ENCODE measurements at places on chromosomes 12 and 14. TPM values are rescaled to one million over a fixed set of nuclear protein-coding genes. Genes with fewer than 3 reads are reported as not detected.

The ADAMTS20 gene
- 0.74 TPM for polyA plus RNA-seq

The FOXN4 gene
- 2.4 TPM for polyA plus RNA-seq

DNA sequence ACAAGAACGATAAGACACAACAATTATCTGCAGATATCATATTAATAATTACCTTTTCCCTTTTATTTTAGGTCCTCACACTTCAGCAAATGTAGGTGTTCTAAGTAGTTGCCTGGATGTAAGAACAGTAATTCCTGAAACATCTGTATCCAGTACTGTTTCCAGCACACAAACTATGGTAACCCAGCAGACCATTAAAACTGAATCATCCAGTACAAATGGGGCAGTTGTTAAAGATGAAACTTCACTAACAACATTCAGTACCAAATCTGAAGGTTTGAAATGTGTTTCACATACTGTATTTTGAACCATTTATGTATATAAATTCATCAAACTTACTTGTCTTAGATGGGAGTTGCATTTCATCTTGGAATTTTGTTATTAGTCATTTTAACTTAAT is 31.0 kb downstream of the HCFC2 start:
- no peak for DNase-seq

- no peak for DNase-seq
Measured at GRCh38 chr12:47273191-47273626, 193.4 kb upstream of the AMIGO2 start.

The SOX5 gene
- 5.5 TPM for polyA plus RNA-seq

DNA sequence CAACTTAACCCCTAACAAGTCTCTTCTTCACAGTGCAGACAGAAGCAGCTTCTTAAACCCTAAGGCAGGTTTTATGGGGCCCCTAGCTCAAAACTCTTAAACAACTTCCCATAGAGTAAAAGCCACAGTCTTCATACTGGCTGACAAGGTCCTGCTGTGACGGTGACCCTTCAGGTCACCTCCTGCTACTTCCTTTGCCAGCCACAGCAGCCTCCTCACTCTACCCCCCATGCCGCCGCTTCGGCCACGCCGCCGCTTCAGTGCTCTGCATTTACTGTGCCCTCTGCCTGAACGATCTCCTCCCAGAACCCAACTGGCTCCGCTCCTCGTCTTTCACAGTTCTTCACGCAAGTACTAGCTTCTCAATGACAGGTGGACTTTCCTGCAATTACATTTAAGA is 45.5 kb downstream of the ACADS start:
- DNase-seq, result no peak

GRCh38 chr12:18414671-18415070 is 153.4 kb downstream of the PIK3C2G start:
- DNase-seq, result no peak

- no peak for DNase-seq
Measured at GRCh38 chr12:126570566-126570965, 1505.3 kb downstream of the AACS start.

- no peak for DNase-seq
Measured at GRCh38 chr12:42792265-42792664, 202.7 kb upstream of the PRICKLE1 start.

The HOXC10 gene
- polyA plus RNA-seq, result 58.4 TPM

GRCh38 chr12:9367201-9367600 is 159.0 kb upstream of the PZP start:
- DNase-seq, result no peak

DNA sequence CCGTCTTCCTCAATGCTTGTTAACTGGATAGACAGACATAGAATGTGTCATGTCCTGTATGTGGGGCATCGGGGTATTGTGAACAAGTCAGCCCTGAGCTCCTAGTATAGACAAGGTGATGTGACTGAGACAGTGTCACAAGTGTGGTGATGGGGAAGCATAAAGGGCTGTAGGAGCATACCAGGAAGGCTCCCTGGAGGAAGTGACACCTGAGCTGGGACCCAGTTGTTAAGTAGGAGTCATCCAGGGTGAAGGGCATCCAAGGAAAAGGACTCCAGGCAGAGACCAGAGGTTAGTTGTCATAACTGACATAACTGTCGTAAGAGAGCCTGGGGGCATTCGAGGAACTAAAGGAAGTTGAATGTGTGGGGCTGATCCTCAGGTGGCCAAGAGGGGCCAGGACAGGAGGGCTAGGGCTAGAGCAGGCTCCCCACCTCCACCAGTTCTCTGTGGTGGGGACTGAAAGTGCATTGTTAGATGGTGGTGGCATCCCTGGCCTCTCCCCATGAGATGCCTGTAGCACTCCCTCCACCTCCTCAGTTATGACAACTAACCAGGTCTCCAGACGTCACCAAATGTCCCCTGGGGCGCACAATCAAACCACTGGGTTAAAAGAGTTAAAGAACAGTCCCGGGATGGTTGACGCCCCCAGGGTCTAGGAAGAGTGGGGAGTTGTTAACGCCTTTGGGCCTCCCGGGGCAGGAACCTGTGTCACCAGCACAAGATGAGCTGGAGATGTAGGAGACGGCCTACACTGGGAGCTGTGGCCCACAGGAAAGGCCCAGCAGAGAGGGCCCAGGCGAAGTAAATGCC is 2.4 kb downstream of the FICD start:
- no peak for DNase-seq

The HOXC4 gene
- polyA plus RNA-seq, result 62.9 TPM

- DNase-seq, result no peak
Measured at GRCh38 chr14:101069228-101069549, 165.7 kb upstream of the RTL1 start.

DNA sequence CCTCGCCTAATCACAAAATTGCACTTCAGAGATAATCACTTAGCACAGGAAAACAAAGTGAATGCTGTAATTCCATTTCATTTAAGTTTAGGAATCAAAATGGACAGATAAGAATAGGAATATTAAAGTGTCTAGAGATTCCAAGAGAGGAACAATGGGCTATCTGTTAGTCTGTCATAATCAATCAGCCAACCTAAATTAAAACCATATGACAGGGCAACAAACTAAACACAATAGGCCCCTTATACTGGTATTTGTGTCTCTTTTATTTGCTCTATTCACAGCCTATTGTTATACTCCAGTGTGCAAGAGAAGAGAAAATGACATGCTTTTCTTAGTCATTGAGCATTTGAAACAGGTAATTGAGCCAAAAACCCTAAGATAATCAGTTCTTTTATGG is 259.4 kb downstream of the PRKD1 start:
- no peak for DNase-seq

The EPYC gene
- not detected for polyA plus RNA-seq

The NRL gene
- 2.7 TPM for polyA plus RNA-seq

The ST8SIA1 gene
- 7.0 TPM for polyA plus RNA-seq

The OAS3 gene
- 10.8 TPM for polyA plus RNA-seq

- peak; percentile 73 for DNase-seq
Measured at GRCh38 chr12:124543052-124543589, 24.3 kb downstream of the NCOR2 start.

The BATF gene
- polyA plus RNA-seq, result 0.68 TPM

The SMCO3 gene
- 2.3 TPM for polyA plus RNA-seq

- no peak for DNase-seq
Measured at GRCh38 chr14:65302571-65303189, 109.8 kb upstream of the FUT8 start.

The CLEC14A gene
- polyA plus RNA-seq, result 18.3 TPM

The LRIG3 gene
- polyA plus RNA-seq, result 35.0 TPM

DNA sequence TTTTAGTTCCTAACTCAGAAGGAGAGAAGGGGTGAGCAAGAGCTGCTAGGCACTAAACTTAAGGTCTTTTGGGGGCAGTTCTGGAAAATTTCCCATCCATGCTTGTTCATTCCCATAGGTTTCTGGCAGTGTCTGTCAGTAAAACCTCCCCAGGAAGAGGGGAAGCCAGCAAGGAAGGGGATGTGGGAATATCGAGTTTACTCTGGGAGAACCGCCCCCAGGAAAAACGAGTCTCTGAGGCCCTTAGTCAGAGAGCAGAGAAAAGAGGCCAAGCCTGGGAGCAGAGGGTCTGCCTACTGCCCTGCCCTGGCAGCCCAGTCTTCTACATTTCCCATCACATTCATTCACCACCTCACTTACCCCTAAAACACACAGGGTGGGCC is 55.9 kb downstream of the TMCC3 start:
- no peak for DNase-seq

- no peak for DNase-seq
Measured at GRCh38 chr12:18483698-18484325, 222.5 kb downstream of the PIK3C2G start.

Measured in renal pelvis (tissue), 12 donors.